Mucosa of descending colon (tissue), 3 donors: ENCODE measurements at places on chromosomes 7 and 10. TPM values are rescaled to one million over a fixed set of nuclear protein-coding genes. Genes with fewer than 3 reads are reported as not detected.

ATRNL1 gene
- 61.7 TPM for total RNA-seq

TRDMT1 gene
- total RNA-seq, result 7.4 TPM

COL26A1 gene
- not detected for total RNA-seq

EN2 gene
- not detected for total RNA-seq
